ENCODE measurements at places on chromosomes 6 and 20.
A peak's percentile ranks its signal among the peaks of the same experiment; 100 is the strongest.

GRCh38 chr6:143276436-143276835 is 174.1 kb downstream of the ADAT2 start:
- peaks cover 3% of the 10 kb centered on the region for H3K36me3 ChIP-seq
- H3K4me1 ChIP-seq = no peaks in the 10 kb centered on the region
- no peaks in the 10 kb centered on the region for H3K27me3 ChIP-seq
- H3K4me3 ChIP-seq = no peak overlapping the region

DNA sequence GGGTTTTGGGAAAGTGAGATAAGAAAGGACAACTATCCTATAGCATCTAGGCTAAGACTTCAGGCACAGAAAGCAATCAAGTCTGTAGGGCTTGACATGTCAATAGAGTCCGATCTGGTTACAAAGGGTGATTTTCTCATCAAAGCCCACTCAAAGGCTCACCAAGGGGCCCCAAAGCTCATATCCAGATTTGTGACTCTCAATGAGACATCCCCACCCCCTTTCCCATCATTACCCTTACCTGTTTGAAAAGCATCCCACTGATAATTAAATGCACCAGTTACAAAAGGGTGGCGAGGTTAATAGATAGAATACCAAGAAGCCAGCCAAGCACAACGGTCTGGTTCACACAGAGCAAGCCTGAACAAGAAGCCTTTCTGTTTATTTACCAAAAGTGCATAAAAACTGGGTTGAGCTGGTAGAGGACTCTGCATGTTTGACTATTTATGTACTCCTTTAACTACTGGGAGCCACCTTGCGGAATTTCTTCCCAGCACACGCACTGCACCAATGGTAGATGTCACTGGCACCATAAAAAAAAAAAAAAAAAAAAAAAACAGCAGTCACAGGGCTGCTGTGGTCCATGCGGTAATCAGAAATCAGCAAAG is 6.1 kb downstream of the JAG1 start:
- no peak overlapping the region for H3K4me3 ChIP-seq
- H3K36me3 ChIP-seq = no peaks in the 10 kb centered on the region
- DNase-seq = no peak
- H3K27me3 ChIP-seq = peaks cover 39% of the 10 kb centered on the region

GRCh38 chr20:38833857-38834164 is 28.3 kb downstream of the PPP1R16B start:
- peaks cover 67% of the 10 kb centered on the region for H3K36me3 ChIP-seq
- peak; percentile 70 for DNase-seq
- peak overlapping the region; percentile 86 for H3K27ac ChIP-seq
- no peaks in the 10 kb centered on the region for H3K27me3 ChIP-seq
- H3K4me3 ChIP-seq = no peak overlapping the region
- H3K4me1 ChIP-seq = peaks cover 65% of the 10 kb centered on the region

DNA sequence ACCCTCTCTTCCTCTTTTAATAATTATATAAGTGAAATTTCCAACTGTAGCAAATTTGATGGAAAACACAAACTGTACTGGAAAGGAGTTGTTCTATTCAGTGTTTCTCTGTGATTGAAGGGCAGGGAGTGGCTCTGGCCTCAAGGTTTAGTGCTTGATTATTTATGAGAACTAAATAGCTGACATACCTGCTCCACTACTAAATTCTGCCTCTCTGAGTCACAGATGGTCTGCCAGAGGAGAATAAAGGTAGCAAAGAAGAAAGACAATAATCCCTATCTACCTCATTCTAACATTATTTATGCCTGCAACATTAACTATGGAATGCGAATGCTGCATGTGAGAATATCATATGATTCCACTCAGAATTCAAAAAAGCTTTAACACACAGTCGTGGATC is 9.3 kb downstream of the BMP5 start:
- no peaks in the 10 kb centered on the region for H3K36me3 ChIP-seq
- no peak overlapping the region for H3K4me3 ChIP-seq
- H3K27me3 ChIP-seq = no peaks in the 10 kb centered on the region
- H3K4me1 ChIP-seq = no peaks in the 10 kb centered on the region
- no peak overlapping the region for H3K27ac ChIP-seq

GRCh38 chr6:134979142-134979541 is 29.2 kb upstream of the ALDH8A1 start:
- H3K4me3 ChIP-seq = no peak overlapping the region
- H3K27me3 ChIP-seq = no peaks in the 10 kb centered on the region
- peak; percentile 77 for DNase-seq
- H3K4me1 ChIP-seq = peaks cover 54% of the 10 kb centered on the region
- H3K36me3 ChIP-seq = peaks cover 72% of the 10 kb centered on the region
- peak overlapping the region; percentile 73 for H3K27ac ChIP-seq

GRCh38 chr6:117676577-117677218 is 1.4 kb downstream of the NUS1 start:
- H3K36me3 ChIP-seq = peaks cover 44% of the 10 kb centered on the region
- H3K27me3 ChIP-seq = no peaks in the 10 kb centered on the region
- peak overlapping the region; percentile 70 for H3K4me3 ChIP-seq
- peak overlapping the region; percentile 17 for H3K27ac ChIP-seq
- DNase-seq = peak; percentile 9

- peak overlapping the region; percentile 90 for H3K27ac ChIP-seq
- H3K36me3 ChIP-seq = peaks cover 40% of the 10 kb centered on the region
- peak; percentile 48 for DNase-seq
- no peaks in the 10 kb centered on the region for H3K27me3 ChIP-seq
Observed at GRCh38 chr20:62914970-62915457, 11.3 kb downstream of the DIDO1 start.

DNA sequence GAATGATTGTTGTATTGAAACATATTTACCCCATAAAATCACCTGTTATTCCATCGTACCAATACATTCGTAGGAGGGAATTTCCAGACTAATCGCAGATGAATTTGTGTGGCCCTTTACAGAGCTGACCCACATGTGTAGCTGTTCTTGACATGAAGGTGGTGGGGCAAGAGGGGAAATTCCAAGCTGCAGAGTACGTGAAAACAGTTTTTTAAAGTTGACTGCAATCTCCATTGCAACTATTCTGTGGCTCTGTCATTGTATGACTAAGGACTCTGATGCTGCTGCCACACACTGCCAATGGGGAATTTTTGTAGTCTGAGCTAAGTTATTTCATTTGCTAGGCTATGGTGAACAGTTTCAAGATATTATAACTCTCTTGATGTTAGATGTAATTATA is 46.4 kb upstream of the ADTRP start:
- peaks cover 9% of the 10 kb centered on the region for H3K4me1 ChIP-seq
- no peaks in the 10 kb centered on the region for H3K27me3 ChIP-seq
- no peaks in the 10 kb centered on the region for H3K36me3 ChIP-seq
- no peak overlapping the region for H3K4me3 ChIP-seq

GRCh38 chr6:154488248-154488593 is 22.3 kb downstream of the CNKSR3 start:
- H3K27ac ChIP-seq = no peak overlapping the region
- H3K4me1 ChIP-seq = no peaks in the 10 kb centered on the region
- no peak overlapping the region for H3K4me3 ChIP-seq
- no peaks in the 10 kb centered on the region for H3K27me3 ChIP-seq
- no peaks in the 10 kb centered on the region for H3K36me3 ChIP-seq

GRCh38 chr20:32672982-32673851 is 524 bp downstream of the C20orf203 start:
- H3K27me3 ChIP-seq = no peaks in the 10 kb centered on the region
- H3K36me3 ChIP-seq = no peaks in the 10 kb centered on the region
- DNase-seq = peak; percentile 62
- H3K4me3 ChIP-seq = peak overlapping the region; percentile 56
- peaks cover 24% of the 10 kb centered on the region for H3K4me1 ChIP-seq

DNA sequence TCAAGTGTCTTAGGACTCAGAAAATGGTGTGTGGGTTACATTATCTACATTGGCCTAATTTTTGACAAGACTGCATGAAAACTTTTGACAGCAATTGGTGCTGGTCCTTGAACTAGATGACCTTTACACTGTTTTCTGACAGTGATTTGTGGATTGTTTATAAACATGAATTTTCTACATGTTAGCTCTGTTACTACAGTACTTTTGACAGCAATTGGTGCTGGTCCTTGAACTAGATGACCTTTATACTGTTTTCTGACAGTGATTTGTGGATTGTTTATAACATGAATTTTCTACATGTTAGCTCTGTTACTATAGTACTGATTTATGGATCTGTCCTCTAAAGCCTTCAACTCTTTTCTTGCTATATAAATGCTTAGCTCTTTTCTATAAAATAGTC is 16.7 kb downstream of the KCTD20 start:
- H3K4me1 ChIP-seq = peaks cover 33% of the 10 kb centered on the region
- no peak for DNase-seq
- H3K4me3 ChIP-seq = no peak overlapping the region
- no peaks in the 10 kb centered on the region for H3K27me3 ChIP-seq
- no peak overlapping the region for H3K27ac ChIP-seq

DNA sequence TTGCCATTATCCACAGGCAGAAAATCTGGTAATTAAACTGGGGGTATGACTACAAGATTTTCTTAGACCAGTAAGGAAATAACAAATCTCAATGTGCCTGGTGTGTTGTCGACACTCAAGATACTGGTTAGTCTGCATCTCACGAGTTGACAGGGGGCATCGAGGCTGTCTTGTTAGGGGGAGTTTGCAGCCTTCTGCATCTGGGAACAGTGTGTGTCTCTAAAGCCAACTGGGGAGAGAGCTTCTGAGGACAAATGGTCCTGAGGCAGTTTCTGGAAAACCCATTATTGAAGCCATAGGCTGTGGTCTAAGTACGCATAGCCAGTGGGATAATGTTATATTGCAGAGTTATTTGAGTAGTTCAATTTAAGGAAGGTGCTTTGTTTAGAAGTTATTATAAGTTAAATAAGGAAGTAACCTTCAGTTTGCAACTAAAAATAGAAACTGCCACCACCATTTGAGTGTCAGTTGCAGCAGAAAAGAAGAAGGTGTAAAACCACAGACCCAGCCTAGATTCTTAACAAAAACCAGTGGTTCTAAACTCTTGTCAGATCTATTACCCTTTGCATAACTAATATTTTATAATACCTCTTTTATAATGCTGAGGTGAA is 15.4 kb upstream of the MAPK13 start:
- peaks cover 37% of the 10 kb centered on the region for H3K36me3 ChIP-seq
- H3K27me3 ChIP-seq = no peaks in the 10 kb centered on the region
- peak overlapping the region; percentile 94 for H3K27ac ChIP-seq
- peaks cover 67% of the 10 kb centered on the region for H3K4me1 ChIP-seq
- no peak for DNase-seq
- peak overlapping the region; percentile 51 for H3K4me3 ChIP-seq

GRCh38 chr20:6122111-6122872 is 538 bp downstream of the FERMT1 start:
- H3K4me3 ChIP-seq = peak overlapping the region; percentile 43
- H3K27ac ChIP-seq = no peak overlapping the region
- DNase-seq = no peak
- peaks cover 5% of the 10 kb centered on the region for H3K4me1 ChIP-seq
- no peaks in the 10 kb centered on the region for H3K36me3 ChIP-seq

GRCh38 chr6:40796260-40797221 is 209.4 kb upstream of the LRFN2 start:
- H3K27me3 ChIP-seq = peaks cover 3% of the 10 kb centered on the region
- H3K4me1 ChIP-seq = no peaks in the 10 kb centered on the region
- no peak overlapping the region for H3K4me3 ChIP-seq

- no peak for DNase-seq
- H3K27ac ChIP-seq = no peak overlapping the region
- peaks cover 4% of the 10 kb centered on the region for H3K4me1 ChIP-seq
- peaks cover 69% of the 10 kb centered on the region for H3K27me3 ChIP-seq
- no peaks in the 10 kb centered on the region for H3K36me3 ChIP-seq
- no peak overlapping the region for H3K4me3 ChIP-seq
Observed at GRCh38 chr20:46312945-46313861, 4.9 kb upstream of the CDH22 start.

GRCh38 chr6:155013457-155013876 is 18.4 kb downstream of the TIAM2 start:
- H3K4me3 ChIP-seq = no peak overlapping the region
- H3K27ac ChIP-seq = no peak overlapping the region
- no peaks in the 10 kb centered on the region for H3K36me3 ChIP-seq
- no peaks in the 10 kb centered on the region for H3K4me1 ChIP-seq
- H3K27me3 ChIP-seq = peaks cover 6% of the 10 kb centered on the region

DNA sequence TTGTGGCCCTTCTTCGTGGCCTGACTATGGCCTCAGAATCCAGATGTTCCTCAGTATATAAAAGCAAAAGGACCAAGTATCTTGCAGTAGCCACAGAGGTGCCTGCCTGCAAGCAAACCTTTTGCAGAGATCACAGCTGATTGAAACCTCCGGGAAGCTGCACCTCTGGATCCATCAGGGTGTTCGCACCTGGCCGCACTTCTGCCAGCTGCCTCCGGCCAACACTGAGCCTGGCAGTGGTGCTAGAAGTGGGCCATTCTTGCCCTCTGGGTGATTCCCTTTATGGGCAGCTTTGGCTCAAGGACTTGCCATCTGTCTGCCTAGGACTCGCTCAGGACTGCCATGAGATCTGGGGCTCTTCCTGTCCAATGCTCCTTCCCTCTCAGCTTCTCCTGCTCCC is 214.6 kb upstream of the ECI2 start:
- H3K27ac ChIP-seq = no peak overlapping the region
- H3K4me3 ChIP-seq = no peak overlapping the region
- H3K4me1 ChIP-seq = no peaks in the 10 kb centered on the region
- H3K36me3 ChIP-seq = no peaks in the 10 kb centered on the region
- no peaks in the 10 kb centered on the region for H3K27me3 ChIP-seq

DNA sequence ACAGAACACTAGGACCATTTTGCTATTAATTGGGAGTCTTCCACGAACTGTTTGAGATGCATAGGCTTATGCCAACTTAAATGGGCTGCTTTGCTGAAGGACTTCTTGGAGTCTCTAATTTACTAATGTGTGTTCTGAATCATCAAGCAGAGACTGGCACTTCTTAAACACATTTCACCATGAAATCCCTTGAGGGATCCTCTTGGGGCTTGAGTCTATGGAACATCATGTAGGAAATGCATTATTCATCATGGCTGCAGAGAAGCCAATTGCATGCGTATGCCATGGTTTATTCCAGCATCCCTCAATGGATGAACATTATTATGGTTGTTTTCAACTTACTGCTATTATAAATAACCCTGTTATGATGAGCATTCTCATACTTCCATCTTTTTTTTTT is 73.4 kb downstream of the FGD2 start:
- no peaks in the 10 kb centered on the region for H3K36me3 ChIP-seq
- no peaks in the 10 kb centered on the region for H3K27me3 ChIP-seq
- no peak overlapping the region for H3K4me3 ChIP-seq
- no peaks in the 10 kb centered on the region for H3K4me1 ChIP-seq
- no peak for DNase-seq

DNA sequence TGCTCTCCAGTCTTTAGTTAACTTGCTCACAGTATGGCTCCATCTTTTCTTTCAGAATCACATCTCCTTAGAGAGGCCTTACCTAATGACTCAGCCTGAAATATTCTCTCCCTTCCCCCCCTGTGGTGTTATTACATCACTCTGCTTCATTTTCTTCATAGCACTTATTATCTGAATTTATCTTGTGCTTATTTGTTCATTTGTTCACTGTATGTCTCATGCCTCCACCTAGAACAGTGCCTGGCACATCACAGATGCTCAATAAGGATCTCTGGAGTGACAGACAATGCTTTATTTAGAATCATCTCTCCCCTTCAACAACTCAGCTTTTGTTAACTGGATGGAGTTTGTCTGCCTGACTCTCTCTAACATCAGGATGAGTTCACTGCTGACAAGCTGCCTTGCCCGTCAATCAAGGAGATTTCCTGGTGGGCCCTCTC is 96.6 kb upstream of the MAN1A1 start:
- no peak for DNase-seq
- H3K4me3 ChIP-seq = no peak overlapping the region
- no peaks in the 10 kb centered on the region for H3K27me3 ChIP-seq

All from activated CD8-positive, alpha-beta T cell treated with anti-CD3 and anti-CD28 coated beads for 36 hours (primary cell).